ENCODE measurements at places on chromosomes 1 and 21. TPM values are rescaled to one million over a fixed set of nuclear protein-coding genes. Genes with fewer than 3 reads are reported as not detected.

The EDARADD gene
- not detected for total RNA-seq

The MSH4 gene
- 0.13 TPM for total RNA-seq

DNA sequence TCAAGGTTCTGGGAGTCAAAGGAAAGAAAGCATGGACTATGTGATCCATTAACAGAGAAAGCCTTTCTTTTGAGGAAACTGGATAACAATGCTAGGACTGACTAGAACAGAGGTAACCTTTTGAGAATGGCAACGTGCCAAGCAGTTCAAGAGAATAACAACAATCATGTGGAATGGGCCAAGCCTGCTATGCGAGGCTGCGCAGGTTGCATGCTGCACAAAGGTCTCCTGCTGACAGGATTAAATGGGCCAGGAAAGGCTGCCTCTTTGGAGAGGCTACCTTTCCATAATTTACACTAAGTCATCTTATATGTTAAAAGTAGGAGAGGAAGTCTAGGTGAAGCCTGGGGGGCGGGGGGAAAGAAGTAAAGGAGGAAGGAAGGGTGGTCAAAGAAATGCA lies 5.8 kb downstream of the PCNX2 start:
- no peak for DNase-seq

GRCh38 chr1:31583995-31584868 lies 7.9 kb downstream of the TINAGL1 start:
- DNase-seq: no peak

- no peak for DNase-seq
Observed at GRCh38 chr1:163674236-163674635, 352.5 kb downstream of the NUF2 start.

The SELENBP1 gene
- 11.7 TPM for total RNA-seq

The FAAH gene
- total RNA-seq: 0.46 TPM

- DNase-seq: no peak
Observed at GRCh38 chr1:116739371-116740012, 14.7 kb upstream of the CD2 start.

GRCh38 chr1:68615312-68615711 lies 118.4 kb upstream of the DEPDC1 start:
- DNase-seq: no peak

DNA sequence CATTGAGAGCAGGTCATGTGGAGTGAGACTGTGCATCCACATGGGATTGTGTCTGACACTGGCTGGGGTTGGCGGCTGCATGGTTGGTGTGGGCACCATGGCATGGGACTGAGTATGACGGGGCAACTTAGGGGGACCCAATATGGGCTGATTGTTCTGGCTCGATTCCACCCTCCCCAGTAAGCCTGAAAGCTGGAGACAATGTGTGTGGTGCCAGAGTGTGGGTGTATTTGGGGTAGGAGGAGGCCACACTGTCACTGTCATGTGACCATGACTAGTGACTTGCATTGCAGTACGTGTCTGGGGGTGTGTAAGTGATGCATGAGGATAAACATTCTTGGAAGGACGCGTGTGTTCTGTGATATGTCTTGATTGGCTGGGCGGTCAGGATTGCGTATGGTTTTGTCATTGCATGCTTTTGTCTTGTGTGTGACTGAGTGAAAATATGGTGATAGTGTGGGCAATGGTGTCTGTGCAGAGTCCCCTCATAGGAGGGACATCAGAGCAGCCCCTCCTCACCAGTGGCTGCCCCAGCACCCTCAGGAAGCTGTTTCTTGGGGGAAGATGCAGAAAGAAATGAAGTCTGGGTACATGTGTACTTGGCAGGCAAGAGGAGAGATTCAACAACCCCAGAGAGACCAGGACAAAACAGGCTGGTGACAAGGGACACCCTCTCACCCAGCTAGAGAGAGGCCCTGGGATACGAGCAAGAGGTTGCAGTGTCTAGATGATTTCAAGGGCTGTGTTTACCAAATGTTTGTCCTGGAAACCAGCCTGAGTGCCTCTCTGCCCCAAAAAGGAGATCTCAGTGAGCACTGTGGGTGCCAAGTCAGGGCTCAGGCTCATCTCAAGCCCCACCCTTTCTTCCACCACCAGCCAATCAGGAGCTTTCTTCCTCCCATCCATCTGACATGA lies 36.3 kb downstream of the SDC3 start:
- no peak for DNase-seq

The SCCPDH gene
- total RNA-seq: 61.3 TPM

DNA sequence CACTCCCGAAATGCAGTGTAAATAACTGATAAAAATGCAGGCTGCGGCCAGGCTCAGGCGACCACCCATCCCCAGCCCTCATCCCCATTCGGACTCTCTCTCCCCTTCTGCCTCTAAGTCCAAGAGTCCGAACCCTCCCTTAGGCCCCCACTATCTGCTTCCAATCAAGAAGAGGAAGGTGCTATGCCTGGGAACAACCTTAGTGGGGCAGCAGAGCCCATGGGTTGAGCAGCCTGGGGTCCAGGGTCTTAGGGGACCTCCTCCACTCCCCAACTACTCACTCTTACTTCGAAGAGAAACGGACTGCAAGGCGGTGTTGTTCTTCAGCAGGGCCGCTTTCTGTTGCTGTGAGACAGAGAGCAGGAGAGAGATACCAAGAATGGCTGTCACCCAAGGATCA lies 12.2 kb downstream of the ARHGEF2 start:
- no peak for DNase-seq

- DNase-seq: no peak
Observed at GRCh38 chr1:6279066-6279465, 18.2 kb upstream of the GPR153 start.

DNA sequence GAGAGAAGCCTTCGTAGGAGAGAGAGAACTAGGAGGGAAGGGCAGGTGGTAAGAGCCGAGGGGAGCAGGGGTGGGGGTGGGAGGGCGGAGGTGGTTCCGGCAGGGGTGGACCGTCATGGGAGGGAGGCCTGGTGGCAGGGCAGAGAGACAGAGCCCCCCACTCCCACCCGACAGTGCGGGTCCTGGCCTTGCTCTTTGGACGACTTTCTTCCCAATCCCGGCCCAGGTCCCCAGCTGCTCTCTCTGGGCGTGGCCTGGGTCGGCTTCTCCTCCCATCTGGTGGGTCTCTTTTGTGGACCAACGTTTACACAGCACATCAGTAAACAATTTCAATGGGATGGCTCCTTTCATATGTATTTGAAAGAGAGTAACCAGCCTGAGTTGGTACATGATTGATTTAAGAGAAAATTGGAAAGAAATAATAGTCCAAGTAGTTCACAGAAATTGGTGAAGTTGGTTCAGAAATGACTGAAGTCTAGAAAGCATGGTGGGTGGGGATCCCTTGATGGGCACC lies 56.9 kb downstream of the LDLRAD2 start:
- no peak for DNase-seq

DNA sequence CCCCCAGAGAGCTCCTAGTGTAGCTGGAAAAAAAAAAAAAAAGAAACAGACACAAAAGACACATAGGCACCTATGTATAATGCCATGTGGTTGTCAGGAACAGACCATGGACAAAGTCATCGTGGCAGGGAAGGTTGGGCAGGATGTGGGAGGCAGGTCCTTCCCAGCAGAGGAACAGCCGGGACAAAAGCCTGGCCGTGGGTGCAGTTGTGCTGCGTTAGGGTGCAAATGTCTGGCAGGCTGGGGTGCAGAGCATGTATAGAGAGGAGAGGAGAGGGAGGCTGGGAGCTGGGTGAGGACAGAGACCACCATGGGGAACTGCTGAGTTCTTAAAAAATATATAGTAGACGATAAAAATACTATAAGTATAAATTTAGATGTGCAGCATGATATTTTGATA lies 125.7 kb upstream of the C1orf174 start:
- no peak for DNase-seq

DNA sequence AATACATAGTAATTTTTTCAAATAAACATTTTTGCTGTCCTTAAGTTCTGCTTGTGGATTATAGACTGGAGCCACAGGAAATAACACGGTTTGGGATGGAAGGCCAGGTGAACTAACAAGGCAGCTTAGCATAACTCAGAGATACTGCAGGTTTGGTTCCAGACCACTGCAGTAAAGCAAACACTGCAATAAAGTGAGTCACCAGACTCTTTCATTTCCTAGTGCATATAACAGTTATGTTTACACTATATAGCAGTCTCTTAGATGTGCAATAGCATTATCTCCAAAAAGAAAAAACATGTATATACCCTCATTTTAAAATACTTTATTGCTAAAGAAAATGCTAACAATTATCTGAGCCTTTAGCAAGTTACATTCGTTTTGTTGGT lies 22.0 kb downstream of the LRRC42 start:
- DNase-seq: no peak

The RIIAD1 gene
- total RNA-seq: not detected

All from pulmonary artery endothelial cell (primary cell).